ENCODE measurements at places on chromosomes 12 and 14. TPM values are rescaled to one million over a fixed set of nuclear protein-coding genes. Genes with fewer than 3 reads are reported as not detected.

GRCh38 chr14:93276031-93276716 is 56.7 kb downstream of the BTBD7 start:
- H3K36me3 ChIP-seq, result no peaks in the 10 kb centered on the region
- no peak for DNase-seq
- peaks cover 10% of the 10 kb centered on the region for H3K4me1 ChIP-seq
- H3K27me3 ChIP-seq, result no peaks in the 10 kb centered on the region
- no peak overlapping the region for H3K27ac ChIP-seq

AQP2 gene
- not detected for polyA plus RNA-seq

IFNG-AS1 gene
- polyA plus RNA-seq, result 22.1 TPM

ASCL1 gene
- not detected for polyA plus RNA-seq

DNA sequence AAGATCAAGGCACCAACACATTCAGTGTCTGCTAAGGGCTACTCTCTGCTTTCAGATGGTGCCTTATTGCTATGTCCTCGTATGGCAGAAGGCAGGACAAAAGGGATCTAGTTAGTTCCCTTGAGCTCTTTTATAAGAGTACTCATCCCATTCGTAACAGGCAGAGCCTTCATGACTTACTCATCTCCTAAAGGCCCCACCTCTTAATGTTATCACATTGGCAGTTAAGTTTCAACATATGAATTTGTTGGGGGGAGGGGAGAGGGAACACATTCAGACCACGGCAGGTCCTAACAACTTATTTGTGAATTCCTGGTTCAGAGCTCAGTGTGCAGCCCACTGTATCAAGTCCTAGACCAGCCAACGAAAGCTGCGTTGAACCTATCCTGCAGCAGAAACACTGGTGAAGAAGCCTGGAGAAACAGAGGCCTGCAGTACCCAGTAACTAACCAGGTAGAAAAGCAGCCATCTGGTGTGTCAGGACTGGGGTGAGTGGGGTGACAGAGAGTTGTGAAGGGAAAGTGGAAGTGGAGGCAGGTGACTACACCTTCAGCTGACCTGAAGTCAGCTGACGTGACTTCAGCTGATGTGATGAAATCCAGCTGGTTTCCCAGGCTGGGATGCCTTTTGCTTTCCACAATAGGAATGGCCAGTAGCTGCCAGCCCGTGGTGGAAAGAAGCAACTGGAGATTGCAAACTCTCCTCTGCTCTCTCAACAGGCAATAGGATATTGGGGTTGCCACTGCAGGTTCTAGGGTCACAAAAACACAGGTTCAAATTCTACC is 101.6 kb upstream of the PLXNC1 start:
- peaks cover 10% of the 10 kb centered on the region for H3K27me3 ChIP-seq
- no peaks in the 10 kb centered on the region for H3K4me1 ChIP-seq
- no peak for DNase-seq
- H3K27ac ChIP-seq, result no peak overlapping the region

DNA sequence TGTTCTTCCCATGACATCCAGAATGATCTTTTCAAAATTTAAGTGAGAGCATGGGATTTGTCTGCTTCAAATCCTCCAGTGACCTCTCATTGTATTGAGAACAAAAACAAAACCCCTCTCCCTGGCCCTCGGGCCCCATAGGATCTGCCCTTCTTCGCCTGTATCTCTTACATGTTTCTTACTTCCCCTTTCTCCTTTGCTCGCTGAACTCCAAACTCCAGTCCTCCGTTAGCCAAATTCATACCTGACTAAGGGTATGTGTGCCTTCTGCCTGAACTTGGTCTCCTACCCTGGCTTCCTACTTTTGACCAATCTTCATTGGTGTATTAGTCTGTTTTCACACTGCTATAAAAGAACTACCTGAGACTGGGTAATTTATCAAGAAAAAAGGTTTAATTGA is 13.2 kb upstream of the TSPAN11 start:
- no peaks in the 10 kb centered on the region for H3K27me3 ChIP-seq
- no peaks in the 10 kb centered on the region for H3K4me1 ChIP-seq
- H3K36me3 ChIP-seq, result no peaks in the 10 kb centered on the region

GRCh38 chr12:29741342-29742241 is 42.1 kb downstream of the TMTC1 start:
- no peak for DNase-seq
- no peaks in the 10 kb centered on the region for H3K27me3 ChIP-seq
- no peaks in the 10 kb centered on the region for H3K4me1 ChIP-seq

DNA sequence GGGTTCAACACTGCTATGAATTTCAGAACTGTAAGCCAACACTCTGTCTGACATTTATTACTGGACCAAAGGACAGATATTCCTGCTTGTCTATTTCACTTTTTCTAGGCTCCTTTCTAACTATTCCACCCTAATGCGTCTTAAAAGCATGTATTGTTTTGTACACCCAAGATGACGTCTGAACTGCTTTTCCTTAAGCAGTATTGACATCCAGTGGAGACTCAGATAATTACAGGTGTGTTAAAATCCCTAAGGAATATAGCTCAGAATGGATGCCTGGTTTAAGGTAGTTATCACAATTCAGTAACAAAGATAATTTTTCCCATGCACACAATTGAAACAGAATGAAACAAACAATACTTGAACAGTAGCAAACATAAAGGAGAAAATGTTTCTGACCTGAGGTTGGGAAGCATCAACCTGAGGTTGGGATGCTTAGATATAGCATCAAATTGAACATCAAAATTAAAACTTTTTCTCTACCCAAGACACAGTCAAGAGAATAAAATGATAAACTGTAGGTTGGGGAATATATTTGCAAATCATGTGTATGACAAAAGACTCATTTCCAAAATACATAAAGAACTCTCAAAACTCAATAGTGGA is 93.7 kb upstream of the PTPRR start:
- H3K27ac ChIP-seq, result no peak overlapping the region
- H3K4me1 ChIP-seq, result no peaks in the 10 kb centered on the region

AICDA gene
- 0.79 TPM for polyA plus RNA-seq

DPF3 gene
- polyA plus RNA-seq, result 5.0 TPM

GXYLT1 gene
- polyA plus RNA-seq, result 5.8 TPM

DNA sequence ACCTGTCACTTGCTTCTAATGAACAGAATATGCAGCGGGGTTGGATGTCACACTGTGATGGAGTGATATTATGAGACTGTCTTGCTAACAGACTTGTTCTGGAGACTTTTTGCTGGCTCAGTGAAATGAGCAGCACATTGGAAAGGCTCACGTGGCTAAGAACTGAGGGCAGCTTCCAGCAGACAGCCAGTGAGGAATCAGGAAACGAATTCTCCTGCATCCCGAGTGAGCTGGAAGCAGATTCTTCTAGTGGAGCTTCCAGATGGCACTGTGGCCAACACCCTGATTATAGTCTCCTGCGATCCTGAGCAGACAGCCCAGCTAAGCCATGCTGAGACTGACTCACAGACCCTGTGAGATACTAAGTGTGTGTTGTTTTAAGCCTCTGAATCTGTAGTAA is 16.1 kb upstream of the TSPAN9 start:
- H3K27ac ChIP-seq, result no peak overlapping the region
- H3K27me3 ChIP-seq, result peaks cover 31% of the 10 kb centered on the region
- H3K36me3 ChIP-seq, result peaks cover 8% of the 10 kb centered on the region
- H3K4me1 ChIP-seq, result no peaks in the 10 kb centered on the region
- no peak overlapping the region for H3K4me3 ChIP-seq
- no peak for DNase-seq

GRCh38 chr14:93522221-93522620 is 91.5 kb downstream of the UNC79 start:
- H3K4me1 ChIP-seq, result no peaks in the 10 kb centered on the region
- no peak overlapping the region for H3K4me3 ChIP-seq
- no peak for DNase-seq
- H3K27me3 ChIP-seq, result peaks cover 14% of the 10 kb centered on the region

DNA sequence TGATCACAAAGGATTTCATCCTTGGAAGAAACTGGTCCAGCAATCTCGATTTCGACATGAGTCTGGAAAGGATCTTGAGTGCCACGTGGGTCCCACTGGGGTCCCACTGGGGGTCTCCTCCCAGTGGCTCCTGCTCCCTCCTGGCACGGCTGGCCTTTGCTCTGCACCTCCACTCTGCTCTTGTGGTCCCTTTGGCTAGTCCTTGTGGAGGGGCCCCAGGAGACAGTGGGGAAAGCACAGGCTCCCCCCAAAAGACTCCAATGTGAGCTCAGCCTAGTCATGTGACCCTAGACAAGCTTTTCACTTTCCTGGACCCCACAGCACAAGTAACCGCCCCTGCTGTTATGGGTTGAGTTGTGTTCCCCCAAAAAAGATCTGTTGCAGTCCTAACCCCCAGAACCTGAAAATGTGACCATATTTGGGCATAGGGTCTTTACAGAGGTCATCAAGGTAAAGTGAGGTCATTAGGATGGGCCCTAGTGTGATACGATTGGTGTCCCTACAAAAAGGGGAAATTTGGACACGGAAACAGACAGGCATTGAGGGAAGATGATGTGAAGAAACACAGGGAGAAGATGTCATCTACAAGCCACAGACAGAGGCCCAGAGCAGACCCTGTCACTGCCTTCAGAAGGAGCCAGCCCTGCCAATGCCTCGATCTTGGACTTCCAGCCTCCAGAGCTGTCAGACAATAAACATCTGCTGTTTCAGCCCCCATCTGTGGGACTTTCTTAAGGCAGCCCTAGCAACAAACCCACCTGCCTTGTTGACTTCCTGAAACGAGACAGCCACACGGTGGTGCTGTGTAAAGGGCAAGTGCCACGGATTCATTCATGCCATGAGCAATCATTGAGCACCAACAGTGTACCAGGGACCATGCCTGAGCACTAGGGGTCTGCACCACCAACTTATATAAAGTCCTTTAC is 23.8 kb upstream of the PPP2R5C start:
- H3K4me3 ChIP-seq, result no peak overlapping the region
- peak overlapping the region; percentile 54 for H3K27ac ChIP-seq
- no peak for DNase-seq
- peaks cover 33% of the 10 kb centered on the region for H3K36me3 ChIP-seq
- H3K27me3 ChIP-seq, result peaks cover 24% of the 10 kb centered on the region

DNA sequence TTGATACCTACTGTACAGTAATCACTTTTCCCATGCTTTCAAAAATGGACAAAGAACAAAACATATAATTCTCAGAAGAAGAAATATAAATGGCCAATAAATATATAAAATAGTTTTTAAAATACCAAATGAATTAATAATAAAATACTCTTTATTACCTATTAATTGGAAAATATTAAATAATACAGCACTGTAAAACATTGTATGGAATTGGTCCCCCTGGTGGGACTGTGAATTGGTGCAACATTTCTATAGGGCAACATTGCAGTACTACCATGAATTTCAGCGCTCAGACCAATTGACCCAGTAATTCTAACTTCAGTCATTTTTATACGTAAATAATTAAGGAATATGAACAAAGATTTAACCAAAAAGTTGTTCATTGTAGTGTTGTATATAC is 162.6 kb downstream of the PELI2 start:
- peaks cover 9% of the 10 kb centered on the region for H3K36me3 ChIP-seq
- H3K27me3 ChIP-seq, result no peaks in the 10 kb centered on the region
- no peak overlapping the region for H3K4me3 ChIP-seq
- H3K4me1 ChIP-seq, result no peaks in the 10 kb centered on the region
- no peak overlapping the region for H3K27ac ChIP-seq

DNA sequence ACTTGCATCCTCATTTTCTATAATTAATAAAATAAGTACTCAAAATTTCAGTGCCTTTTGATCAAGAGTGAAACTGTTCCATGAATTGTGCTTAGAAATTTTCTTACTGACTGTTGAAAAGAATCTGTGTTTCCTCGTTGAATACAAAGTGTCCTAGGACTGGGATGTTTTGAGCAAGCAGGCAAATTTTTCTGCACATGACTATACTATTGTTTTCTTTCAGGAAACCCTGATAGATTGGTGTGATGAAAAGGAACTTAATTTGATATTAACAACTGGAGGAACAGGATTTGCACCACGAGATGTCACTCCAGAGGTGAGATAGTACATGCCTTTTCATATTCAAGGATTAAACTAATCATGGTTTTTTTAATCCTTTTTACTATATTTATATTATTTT is 316.3 kb downstream of the GPHN start:
- no peaks in the 10 kb centered on the region for H3K27me3 ChIP-seq
- no peak overlapping the region for H3K27ac ChIP-seq
- H3K36me3 ChIP-seq, result no peaks in the 10 kb centered on the region
- H3K4me1 ChIP-seq, result no peaks in the 10 kb centered on the region
- no peak overlapping the region for H3K4me3 ChIP-seq
- no peak for DNase-seq

DNA sequence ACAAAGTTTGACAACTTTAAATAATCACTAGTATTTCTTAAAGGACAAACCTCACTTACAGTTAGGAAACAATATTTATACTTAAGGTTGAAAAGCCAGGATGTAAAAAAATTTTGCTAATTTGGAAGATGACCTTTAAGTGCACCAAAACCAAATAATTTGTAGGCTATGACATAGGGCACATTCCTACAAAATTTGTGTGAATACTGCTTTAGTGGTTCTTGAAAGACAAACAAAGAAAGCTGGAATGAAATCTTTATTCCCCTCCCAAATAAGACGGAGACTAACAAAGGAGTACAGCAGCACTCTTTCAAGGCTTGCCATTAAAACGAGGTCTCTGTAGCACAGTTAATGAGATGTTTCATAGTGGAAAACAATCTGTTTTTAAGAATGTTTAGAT is 45.6 kb downstream of the MSRB3 start:
- no peaks in the 10 kb centered on the region for H3K4me1 ChIP-seq
- H3K27ac ChIP-seq, result no peak overlapping the region
- H3K4me3 ChIP-seq, result no peak overlapping the region

FLRT2 gene
- not detected for polyA plus RNA-seq

DNA sequence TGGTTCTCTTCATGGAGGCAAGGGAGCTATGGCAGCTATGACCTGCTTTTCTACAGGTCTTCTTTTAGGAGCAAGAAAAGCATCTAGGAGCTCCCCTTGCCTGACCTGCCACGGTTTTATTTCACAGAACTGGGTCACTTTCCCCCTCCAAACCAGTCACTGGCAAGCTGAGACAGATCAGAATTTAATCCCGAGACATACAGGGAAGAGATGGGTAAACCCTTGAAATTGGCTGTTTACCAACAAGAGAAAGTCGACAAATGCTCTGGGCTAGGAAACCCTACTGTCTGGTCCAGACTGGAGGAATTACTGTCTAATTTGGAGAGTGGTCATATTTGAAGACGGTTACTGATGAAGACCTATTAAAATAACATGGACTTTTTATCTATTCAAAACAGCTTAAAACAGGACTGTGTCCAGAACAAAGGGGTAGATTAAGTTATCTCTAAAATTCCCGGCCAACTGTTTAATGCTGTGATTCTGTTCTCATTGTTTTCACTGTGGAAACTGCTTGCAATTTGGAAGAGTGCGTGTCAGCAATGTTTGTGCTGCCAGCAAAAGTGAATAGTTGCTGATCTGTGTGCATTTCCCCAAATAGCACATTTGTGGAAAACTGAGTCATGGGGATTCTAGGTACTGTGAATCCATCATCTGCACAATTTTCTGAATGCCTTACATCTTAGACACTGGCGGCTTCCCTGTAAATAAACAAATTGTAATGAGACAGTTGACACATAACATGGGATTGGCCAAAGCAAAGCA is 73.4 kb upstream of the EEA1 start:
- H3K4me1 ChIP-seq, result peaks cover 3% of the 10 kb centered on the region
- no peak overlapping the region for H3K4me3 ChIP-seq
- no peaks in the 10 kb centered on the region for H3K27me3 ChIP-seq
- peaks cover 6% of the 10 kb centered on the region for H3K36me3 ChIP-seq

- DNase-seq, result no peak
- H3K4me1 ChIP-seq, result no peaks in the 10 kb centered on the region
- H3K27ac ChIP-seq, result no peak overlapping the region
Observed at GRCh38 chr14:81330619-81331122, 69.5 kb downstream of the STON2 start.

- H3K36me3 ChIP-seq, result peaks cover 48% of the 10 kb centered on the region
- H3K4me1 ChIP-seq, result no peaks in the 10 kb centered on the region
- H3K27ac ChIP-seq, result no peak overlapping the region
Observed at GRCh38 chr14:71698673-71699072, 233.6 kb upstream of the RGS6 start.

All from naive B cell (primary cell).